ENCODE measurements at places on chromosomes 5 and 9. TPM values are rescaled to one million over a fixed set of nuclear protein-coding genes. Genes with fewer than 3 reads are reported as not detected.

DNA sequence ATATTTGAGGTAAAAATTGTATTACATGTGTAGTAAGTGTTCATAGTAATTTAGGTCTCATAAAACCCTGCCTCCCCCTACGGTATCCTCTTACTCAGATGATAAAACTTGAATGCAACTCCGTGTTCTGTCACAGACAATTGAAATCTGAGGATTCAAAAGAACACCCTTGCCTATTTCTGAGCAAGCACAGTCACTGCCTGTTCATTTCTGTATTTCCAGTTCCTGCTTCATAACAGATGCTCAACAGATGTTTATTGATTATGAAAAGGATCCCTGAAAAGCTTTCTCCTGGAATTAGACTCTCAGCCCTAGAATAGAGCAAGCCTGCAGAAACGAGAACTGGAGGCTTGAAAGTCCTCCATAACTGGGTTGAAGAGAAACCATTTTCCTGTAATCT lies 144.1 kb upstream of the SPEF2 start:
- H3K27me3 ChIP-seq, result no peaks in the 10 kb centered on the region
- no peak overlapping the region for H3K4me3 ChIP-seq
- no peak overlapping the region for H3K27ac ChIP-seq
- DNase-seq, result no peak
- no peaks in the 10 kb centered on the region for H3K36me3 ChIP-seq

DNA sequence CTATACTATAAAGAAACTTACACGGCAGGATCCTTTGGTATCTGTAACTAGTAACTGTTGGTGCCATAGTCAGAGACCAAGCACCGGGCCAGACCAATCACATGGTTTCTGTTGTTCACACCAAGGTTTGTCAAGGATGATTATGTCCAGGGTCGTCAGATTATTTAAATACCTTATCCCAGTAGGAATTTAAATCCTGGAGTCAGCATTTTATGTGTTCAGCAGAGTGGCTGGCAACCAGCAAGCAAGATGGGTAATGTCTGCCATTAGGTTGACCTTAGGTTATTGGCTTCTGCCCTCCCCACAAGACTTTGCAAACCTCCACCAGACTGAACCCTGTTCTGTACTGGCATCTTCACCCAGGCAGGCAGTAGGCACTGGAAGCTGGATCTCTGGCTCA lies 39.3 kb upstream of the TMOD1 start:
- no peak overlapping the region for H3K27ac ChIP-seq
- H3K27me3 ChIP-seq, result no peaks in the 10 kb centered on the region
- peaks cover 30% of the 10 kb centered on the region for H3K36me3 ChIP-seq
- H3K4me1 ChIP-seq, result no peaks in the 10 kb centered on the region

GRCh38 chr9:5958273-5958672 lies 57.2 kb downstream of the RANBP6 start:
- peaks cover 5% of the 10 kb centered on the region for H3K4me1 ChIP-seq
- H3K4me3 ChIP-seq, result no peak overlapping the region
- H3K27me3 ChIP-seq, result no peaks in the 10 kb centered on the region
- no peaks in the 10 kb centered on the region for H3K36me3 ChIP-seq
- H3K27ac ChIP-seq, result no peak overlapping the region
- peak; percentile 25 for DNase-seq

GRCh38 chr9:2560180-2560579 lies 61.4 kb upstream of the VLDLR start:
- no peaks in the 10 kb centered on the region for H3K27me3 ChIP-seq
- DNase-seq, result no peak
- H3K4me1 ChIP-seq, result peaks cover 6% of the 10 kb centered on the region
- H3K36me3 ChIP-seq, result no peaks in the 10 kb centered on the region
- H3K27ac ChIP-seq, result no peak overlapping the region

- no peaks in the 10 kb centered on the region for H3K27me3 ChIP-seq
- no peaks in the 10 kb centered on the region for H3K36me3 ChIP-seq
- no peaks in the 10 kb centered on the region for H3K4me1 ChIP-seq
- H3K4me3 ChIP-seq, result no peak overlapping the region
These were observed 53.8 kb downstream of the SREK1 start for GRCh38 chr5:66197764-66198405.

DNA sequence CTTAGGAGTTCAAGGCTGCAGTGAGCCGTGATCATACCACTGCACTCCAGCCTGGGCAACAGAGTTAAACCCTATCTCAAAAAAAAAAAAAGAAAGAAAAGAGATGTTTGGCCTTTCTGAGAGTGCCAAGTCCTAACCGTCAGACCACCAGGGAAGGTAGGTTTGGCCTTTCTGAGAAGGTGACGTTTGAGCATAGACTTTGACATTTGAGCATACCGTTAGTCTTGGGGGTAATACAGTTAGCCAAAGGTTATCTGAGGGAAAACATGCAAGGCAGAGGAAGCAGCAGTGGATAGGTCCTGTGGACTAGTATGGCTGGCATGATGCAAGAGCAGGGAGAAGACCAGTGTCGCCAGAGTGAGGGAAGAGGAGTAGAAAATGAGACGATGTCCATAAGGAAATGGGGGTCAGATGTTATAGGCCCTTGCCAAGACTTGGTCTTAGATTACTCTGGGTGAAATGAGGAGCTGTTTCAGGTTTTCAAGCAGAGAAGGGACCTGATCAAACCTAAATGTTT lies 50.2 kb downstream of the HSDL2 start:
- peaks cover 3% of the 10 kb centered on the region for H3K36me3 ChIP-seq
- DNase-seq, result no peak
- H3K27me3 ChIP-seq, result no peaks in the 10 kb centered on the region
- no peak overlapping the region for H3K4me3 ChIP-seq
- no peaks in the 10 kb centered on the region for H3K4me1 ChIP-seq

CARTPT gene
- not detected for total RNA-seq

FAM153A gene
- 3.5 TPM for total RNA-seq

KCTD16 gene
- total RNA-seq, result 0.15 TPM

Data from upper lobe of left lung (tissue), 6 donors.